ENCODE measurements at places on chromosomes 3 and 15.

DNA sequence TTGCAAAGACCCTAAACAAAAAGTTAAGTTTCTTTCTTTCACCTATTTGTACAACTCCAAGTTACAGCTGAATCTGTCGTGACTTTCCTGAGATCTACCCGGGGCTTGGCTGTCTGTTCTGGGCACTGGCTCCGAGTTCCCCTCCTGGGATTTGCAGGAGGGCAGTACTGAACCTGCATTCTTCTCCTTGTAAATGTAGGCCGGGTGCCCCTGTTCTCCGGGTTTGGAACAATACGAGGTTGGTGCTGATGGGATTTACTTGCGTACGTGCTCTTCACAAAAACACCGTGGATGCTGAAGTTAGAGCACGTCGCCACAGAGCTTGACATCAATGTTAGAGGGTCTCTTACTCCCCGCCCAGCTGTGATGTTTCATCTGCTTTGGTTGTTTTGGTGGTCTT lies 48.1 kb downstream of the KLHL25 start:
- DNase-seq = no peak

DNA sequence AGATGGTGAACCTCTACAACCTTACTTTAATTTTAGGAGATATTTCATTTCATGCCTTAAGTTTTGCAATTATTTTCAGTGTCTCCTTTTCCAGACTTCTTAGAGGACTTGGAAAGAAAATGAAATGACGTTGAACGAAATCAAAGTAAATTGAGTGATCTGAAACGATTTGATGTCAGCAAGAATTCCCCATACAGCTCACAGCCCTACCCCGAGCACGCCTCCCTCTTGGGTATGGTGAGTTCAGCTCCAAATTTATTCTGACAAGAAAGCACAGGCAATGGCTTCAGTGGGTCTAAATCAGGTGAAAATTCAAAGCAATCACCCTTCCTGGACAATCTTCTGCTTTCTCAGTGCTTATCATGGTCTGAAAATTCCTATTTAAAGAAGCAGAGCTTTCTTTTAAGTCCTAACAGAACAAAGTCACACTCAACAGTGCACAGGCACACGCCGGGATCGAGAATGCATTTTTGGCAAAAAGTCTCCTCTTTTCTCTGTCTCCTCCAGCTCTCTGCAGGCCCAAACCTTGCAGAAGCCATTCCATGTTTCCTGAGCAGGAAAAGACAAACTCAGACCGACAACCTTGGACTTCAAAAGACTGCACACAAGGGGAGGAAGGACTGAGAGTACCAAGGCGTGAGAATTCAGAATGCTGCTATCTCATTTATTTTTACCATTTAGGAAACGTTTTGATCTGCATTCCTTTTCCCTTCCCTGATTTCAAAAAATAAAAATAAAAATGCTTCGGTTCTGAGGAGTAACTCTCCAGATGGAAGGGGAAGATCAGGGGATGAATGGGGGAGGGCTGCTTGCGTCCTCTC lies 72.0 kb downstream of the CCNL1 start:
- no peak for DNase-seq

DNA sequence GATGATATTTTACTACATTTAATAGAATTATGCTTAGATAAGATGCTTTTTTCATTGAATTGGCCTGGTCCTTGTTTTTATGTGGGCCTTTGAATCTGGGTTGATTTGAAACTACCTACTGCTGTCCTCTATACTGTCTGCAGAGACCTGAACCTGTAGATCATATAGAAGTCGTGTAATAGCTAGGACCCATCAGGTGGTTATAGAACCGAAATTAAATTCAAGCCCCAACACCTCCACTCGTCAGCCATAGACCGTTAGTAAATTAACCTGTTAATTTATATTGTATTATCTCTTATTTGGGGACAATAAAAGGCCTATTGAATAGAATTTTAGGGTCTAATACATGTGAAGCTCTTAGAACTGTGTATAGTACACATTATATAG lies 108.4 kb downstream of the MBNL1 start:
- no peak for DNase-seq

GRCh38 chr15:89776274-89777072 lies at the start of gene MESP2:
TSS of gene MESP2 (plus strand) at chr15:89776332. CDS start at chr15:89776358, 26 bp downstream.
- DNase-seq = peak; percentile 83

DNA sequence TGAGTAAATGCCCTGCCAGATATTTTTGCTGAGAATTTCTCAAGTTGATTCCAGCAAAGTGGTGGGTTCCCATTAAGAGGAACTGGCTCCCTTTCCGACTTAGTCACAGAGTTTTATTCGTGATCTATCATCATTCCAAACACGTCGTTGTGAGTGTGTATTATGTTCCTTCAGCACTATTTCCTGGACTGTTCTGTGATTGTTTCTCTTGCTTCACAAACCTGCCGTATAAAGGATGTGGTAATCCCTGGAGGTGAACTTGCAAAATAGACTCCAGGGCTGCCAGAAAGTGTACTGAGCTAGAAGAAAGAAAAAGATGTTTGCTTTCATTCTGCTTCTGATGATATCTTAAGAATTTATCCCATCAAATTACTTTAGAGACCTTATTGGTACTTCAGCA lies 14.5 kb upstream of the CAPN3 start:
- no peak for DNase-seq
